ENCODE measurements at places on chromosomes 12 and 14. TPM values are rescaled to one million over a fixed set of nuclear protein-coding genes. Genes with fewer than 3 reads are reported as not detected.
A peak's percentile ranks its signal among the peaks of the same experiment; 100 is the strongest.

DNA sequence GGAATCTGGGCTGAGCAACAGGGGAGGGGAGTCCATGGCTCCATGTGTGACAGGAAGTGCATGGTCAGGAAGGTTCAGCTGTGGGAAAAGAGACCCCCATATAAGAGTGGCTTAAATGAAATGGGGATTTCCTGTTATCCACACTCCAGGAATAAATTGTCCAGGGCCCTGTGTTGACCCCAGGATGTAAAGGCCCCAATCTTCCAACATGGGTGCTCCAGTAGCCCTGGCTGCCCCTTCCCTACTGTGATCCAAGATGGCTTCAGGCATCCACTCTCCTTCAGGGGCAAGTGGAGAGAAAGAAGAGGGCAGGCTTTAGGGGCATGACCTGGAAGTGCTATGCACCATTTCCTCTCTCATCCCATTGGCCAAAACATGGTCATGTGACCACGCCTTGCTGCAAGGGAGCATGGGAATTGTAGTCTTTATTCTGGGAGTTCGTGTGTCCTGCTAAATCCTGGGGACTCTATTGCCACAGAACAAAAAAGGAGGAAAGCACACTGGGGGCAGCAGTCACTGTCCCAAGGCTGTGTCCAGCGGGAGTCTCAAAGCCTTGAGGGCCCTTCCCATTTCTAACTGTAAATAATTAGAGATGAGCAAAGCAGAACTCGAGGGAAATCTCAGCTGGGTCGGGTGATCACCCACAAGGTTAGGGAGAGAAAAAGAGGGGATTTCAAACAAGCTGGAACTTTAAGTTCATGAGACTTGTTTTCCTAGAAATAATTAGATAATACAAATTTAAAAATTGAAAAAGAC lies 289.2 kb downstream of the ADGRD1 start:
- H3K27me3 ChIP-seq: no peaks in the 10 kb centered on the region
- H3K36me3 ChIP-seq: no peaks in the 10 kb centered on the region
- H3K4me1 ChIP-seq: no peaks in the 10 kb centered on the region
- DNase-seq: peak; percentile 20
- no peak overlapping the region for H3K4me3 ChIP-seq
- H3K27ac ChIP-seq: no peak overlapping the region

CLEC6A gene
- not detected for total RNA-seq

OSGEP gene
- 40.8 TPM for total RNA-seq

RBMS2 gene
- 3.1 TPM for total RNA-seq

GRCh38 chr12:100044266-100044665 lies 59.5 kb upstream of the ANKS1B start:
- DNase-seq: no peak
- H3K36me3 ChIP-seq: peaks cover 29% of the 10 kb centered on the region
- no peaks in the 10 kb centered on the region for H3K4me1 ChIP-seq
